NCI-H524 treated with DMSO at 0.1 percent for 48 hours (cell line): ENCODE measurements at places on chromosomes 11 and 22.

DNA sequence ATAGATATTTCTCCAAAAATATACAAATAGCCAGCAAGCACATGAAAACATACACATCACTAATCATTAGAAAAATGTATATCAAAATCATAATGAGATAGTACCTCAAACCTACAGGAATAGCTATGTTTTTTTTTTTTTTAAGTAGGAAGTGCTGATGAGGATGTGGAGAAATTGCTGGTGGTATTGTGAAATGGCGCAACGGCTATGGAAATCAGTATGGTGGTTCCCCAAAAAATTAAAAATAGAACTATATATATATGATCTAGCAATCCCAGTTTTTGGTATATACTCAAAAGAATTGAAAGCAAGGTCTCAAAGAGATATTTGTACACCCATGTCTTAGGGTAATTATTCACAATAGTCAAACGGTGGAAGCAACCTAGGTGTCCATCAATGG, 46.0 kb upstream of the HIPK3 start:
- DNase-seq = no peak

DNA sequence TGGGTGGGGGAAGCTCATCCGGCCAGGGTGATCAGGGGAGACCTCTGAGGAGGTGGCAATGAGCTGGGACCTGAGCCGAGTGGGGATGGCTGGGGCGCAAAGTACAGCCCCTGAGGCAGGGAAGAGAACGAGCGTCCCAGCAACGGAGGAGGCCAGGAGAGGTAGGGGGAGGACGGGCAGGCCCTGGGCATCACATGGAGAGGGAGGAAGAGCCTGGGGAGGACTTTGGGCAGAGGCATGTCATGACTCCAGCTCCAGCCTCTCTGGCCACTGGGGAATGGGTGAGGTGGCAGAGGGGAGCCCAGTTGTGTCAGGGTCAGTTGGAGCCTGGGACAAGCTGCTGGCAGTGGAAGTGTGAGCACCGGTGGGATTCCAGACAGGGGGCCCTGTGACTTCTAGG, 11.5 kb downstream of the PMM1 start:
- DNase-seq = no peak

DNA sequence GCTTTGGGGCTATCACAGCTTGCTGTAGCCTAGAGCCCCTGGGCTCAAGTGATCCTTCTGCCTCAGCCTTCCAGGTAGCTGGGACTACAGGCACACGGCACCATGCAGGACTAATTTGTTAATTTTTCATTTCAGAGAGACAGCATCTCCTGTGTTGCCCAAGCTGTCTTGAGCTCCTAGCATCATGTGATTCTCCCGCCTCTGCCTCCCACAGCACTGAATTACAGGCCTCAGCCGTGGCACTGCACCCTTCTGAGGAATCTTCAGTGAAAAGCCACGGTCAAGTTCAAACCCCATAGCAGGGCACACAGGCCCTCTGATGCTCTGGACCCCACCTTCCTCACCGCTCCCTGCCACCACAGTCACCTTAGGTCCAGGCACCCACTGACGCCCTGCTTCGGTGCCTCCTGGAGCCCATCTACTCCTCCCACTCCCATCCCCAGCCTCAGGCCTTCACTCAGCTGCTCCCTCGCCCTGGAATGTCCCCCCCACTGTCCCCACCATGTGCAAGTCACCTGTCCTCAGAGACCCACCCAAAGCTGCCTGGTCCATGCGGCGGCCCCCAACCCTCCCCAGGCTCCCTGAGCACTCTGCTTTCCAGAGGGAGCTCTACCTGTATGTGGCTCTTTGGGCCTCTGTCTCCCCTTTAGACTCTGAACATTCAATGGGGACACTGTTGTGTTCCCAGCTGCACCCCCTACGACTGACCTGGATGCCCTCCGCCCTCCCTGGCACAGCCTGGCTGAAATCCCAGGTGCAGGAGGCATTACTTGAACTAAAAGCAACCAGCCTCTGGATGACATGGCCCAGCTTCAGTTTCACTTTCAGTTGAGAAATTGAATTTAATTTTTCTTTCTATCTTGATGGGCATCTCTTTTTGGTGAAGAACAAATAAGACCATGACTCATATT, 1.6 kb downstream of the APOL2 start:
- no peak for DNase-seq

- no peak for DNase-seq
These were observed 9.4 kb downstream of the BCL2L13 start for GRCh38 chr22:17647991-17648390.

- no peak for DNase-seq
These were observed 24.8 kb upstream of the CLDN5 start for GRCh38 chr22:19548964-19549363.

DNA sequence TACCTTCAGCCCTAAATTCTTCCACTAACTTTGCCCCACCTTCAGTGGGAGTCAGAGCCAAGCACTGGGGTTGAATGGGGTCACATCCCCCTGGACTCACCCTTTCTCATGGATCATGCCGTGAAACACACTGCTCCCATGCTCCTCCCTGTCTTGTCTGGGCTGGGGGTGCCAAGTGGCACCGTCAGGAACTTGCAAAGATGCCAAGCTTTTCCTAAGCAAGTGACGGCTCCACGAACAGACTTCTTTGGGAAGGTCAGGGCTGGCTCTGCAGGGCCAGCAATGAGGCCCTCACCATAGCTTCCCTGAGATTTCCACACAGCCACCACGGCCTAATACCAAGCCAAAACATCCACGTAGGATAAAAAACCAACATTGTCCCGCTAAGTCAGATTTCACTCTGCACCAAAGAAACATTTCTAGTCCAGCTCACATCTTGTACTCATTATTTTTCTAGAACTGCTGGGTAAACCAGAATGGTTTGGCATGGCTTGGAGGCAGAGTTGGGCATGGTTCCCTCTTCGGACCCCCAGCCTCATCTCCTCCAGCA, 76.5 kb downstream of the NAT10 start:
- no peak for DNase-seq

DNA sequence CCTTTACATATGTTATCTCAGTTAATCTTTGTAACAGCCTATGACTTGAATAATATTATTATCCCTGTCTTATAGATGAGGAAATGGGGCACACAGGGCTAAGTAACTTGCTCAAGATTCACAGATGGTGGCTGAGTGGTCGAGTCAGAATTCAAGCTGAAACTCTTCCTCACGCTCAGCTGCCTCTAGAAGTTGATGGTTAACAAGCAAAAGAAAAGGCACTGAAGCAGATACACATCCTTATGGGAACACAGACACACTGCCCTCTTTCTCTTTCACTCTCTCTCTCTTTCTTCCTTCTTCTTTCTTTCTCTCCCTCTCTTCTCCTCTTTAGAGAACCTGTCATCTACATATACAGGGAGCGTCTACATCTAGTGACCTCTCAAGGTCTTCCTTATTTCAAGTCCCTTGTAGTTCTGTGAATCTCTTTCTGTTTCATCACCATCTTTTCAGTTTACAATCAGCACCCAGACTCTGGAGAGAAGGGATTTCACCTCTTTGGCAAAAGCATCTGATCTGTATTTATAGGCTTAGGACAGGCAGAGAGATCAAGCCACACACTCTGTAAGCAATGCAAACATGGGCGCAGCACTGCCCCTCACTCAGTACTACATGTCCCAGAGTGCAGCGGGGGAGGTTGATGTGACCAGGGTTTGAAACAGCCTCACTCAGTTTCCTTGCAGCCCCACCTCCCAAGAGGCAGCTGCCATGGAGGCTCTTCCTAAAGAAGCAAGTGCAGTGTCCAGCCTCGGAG, 75.7 kb downstream of the GRAMD1B start:
- DNase-seq = peak; percentile 77

GRCh38 chr11:61114913-61115312, 12.6 kb downstream of the CD5 start:
- no peak for DNase-seq

GRCh38 chr11:110720431-110721275, 8.4 kb upstream of the ARHGAP20 start:
- no peak for DNase-seq

GRCh38 chr11:9460322-9461062, at the start of gene ZNF143:
ZNF143 (plus strand) TSS chr11:9461012; CDS start chr11:9471309, 10,297 bp downstream.
- peak; percentile 93 for DNase-seq

DNA sequence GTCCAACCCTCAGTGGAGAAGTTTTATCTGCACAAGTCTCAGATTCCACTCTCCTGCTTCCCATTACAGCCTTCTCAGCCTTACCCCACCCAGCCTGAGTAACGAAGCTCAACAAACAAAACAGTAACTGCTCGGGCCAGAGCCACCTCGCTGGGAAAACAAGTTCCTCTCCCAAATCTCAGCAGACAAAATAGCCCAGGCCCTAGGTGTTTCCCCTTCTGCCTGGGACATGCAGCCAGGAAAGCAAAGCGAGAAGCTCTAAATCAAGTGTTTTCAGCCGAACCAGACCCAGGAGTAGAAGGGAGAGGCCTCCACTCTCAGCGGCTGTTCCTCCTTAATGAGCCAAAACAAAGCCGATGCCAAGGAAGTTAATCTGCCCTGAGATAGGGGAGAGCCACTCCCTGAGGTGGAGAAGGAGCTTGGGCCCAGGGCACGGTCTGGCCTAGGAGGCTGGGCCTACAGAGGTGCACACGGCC, 44.0 kb downstream of the LIF start:
- DNase-seq = no peak

DNA sequence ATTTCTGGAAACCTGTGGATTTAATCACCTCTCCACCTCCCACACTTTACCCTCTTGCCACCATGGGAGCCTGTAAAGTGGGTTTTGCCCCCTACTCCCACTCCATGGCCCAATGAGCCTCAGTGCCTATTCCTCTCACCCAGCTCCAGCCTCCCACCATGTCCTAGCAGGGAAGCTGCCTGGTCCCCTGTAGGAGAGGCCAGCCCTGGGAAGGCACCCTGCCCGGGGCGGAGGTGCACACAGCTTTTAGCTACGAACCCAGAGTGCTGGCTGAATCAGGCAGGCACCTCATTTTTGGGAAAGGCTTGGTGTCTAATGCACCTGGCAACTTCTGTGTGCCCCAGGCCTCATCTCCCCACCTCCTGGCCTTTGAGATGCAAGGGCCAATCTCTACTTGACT, 35.8 kb upstream of the ALX4 start:
- no peak for DNase-seq

GRCh38 chr22:37561212-37562048, 1.1 kb downstream of the CDC42EP1 start:
- DNase-seq = no peak

DNA sequence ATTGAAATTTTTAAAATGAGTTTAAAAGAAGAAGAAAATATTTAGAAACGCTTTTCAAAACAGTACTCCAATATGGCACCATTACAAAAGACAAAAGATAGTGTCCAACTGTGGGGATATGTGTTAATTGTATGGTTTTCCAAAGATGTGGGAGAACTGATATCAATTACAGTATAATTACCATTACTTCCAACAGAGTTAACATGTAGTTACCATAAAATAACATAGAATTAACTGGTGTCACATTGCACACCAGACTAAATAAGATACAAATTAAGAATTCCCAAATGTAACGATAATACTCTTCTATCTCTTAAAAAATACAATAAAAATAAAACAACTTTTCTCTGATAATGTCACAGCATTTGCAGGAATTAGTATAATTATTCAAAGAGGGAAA, 329.5 kb downstream of the SOX6 start:
- DNase-seq = no peak

DNA sequence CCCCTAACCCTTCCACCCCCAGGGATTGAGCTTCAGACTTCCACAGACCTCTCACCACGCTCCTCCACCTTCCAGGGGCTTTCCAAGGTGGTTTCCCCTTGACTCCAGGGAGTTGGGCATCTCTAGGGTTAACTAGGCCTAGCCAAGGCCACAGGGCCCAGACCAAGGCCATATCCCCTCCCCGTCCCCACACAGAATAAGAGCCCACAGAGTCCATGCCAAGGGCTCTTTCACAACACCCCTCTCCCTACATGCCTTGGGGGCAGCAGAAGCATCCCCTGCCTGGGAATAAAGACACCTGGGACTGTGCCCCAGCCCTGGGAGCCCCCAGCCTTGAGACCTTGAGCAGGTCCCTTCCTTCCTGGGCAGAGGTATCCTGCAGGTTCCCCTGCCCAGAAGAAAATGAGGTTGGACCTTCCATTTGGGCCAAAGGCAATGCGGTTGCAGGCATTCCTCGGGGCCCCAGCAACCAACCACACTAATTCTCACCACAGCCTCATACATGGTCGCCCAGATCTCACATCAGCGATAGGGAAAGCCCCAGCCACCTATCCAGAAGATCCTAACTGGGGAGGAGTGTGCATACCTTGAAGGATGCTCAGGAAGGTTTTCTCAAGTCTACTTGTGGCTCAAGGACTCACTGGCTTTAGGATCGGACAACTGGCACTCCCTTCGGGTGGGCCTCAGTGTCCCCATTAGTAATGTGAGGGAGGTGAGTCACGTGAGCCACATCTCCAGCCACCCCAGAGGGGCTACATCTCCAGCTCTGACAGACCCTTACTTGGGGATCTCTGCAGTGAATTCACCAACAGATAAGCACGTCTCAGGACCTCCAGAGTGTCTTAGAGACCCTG, 1.7 kb downstream of the GDPD5 start:
- no peak for DNase-seq

GRCh38 chr11:129866311-129866710, 29.1 kb downstream of the NFRKB start:
- DNase-seq = no peak

- DNase-seq = no peak
These were observed 22.2 kb upstream of the CYP2D6 start for GRCh38 chr22:42152661-42153270.

DNA sequence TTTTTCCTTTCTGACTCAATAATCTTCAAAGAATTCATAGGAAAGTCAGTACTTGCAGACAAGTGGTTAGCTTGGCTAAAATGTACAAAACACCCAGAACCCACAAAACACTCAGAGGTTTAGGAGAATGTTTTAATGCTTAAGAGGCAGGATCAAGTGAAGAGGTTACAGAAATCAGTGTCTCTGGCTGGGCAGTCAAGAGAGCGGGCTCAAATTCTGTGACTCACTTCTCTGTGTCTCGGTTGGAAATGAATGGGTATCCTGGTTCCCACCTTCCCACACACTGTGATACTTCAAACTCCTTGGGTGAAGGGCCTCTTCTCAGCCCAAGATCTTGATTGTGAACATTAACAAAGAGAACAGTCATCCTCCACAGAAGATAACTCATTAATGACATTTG, 3.8 kb downstream of the MPEG1 start:
- no peak for DNase-seq

DNA sequence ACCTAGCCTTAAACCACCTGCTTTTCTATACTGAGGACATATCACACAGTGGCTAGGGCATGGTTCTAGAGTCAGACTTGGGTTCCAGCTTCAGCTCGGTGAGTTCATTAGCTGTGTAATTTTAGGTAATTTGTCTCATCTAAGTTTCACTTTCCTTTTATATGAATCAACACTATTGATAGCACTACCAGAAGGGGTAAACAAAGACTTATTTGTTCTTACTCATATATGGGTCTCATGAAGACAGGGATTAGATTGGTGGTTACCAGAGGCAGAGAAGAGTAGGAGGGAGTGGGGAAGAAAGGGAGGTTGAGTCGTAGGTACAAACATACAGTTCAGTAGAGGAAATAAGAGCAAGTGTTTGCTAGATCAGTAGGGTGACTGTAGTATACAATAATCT, 924.7 kb downstream of the OPCML start:
- DNase-seq = no peak

DNA sequence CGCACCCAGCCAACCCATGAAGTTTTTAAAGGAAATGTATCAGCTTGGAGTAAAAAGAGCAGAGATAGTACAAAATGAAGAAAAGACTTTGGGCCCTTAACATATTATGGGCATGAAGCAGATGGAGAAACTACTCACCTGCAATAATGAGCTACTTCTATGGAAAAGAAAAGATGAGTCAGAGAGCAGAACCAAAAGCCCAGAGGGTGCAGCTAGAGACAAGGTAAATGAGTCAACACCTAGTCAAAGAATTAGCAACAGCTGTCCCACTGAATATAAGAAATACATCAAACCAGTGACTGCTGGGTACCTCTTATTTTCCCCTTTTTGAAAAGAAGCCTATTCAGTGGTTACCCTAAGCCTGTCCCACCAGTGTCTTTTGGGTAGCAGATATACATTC, 61.8 kb downstream of the RPL27A start:
- DNase-seq = no peak
